ENCODE measurements at places on chromosomes 7 and 10.
A peak's percentile ranks its signal among the peaks of the same experiment; 100 is the strongest.

DNA sequence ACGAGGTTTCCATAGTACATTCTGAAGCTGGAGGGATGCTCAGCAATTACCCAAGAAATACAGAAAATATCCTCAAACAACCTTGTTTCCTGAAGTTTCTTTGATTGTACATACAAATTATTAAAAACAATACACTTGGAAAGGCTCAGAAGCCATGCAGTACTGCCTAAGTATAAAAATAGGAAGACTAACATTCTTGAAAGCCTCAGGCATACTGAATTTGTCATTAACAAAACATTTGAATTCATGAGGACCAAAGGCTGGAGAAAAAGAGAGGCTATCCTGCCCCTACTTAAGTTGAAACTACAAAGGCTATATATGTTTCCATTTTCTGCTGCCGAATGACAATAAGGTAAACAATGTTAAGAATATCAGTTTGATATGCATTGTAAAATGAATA is 54.3 kb upstream of the SGCE start:
- no peak for DNase-seq

DNA sequence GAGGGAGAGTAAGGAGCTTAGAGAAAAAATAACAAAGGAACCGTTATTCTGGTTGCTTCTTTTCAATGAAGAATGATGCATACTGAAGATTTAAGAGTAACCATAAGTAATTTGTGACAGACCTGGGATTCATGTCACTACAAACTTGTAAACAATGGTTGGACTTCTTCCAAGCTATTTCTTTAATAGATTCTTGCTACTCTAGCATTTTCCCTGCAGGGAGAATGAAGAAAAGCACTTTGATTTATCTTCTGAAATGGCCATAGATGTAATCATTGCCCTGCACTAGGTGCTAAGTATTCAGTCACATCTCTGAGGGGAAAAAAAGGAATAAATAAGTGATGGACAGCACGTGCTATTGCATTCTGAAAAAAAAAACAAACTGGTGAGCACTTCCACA is 606.6 kb upstream of the LRRN3 start:
- no peak for DNase-seq

DNA sequence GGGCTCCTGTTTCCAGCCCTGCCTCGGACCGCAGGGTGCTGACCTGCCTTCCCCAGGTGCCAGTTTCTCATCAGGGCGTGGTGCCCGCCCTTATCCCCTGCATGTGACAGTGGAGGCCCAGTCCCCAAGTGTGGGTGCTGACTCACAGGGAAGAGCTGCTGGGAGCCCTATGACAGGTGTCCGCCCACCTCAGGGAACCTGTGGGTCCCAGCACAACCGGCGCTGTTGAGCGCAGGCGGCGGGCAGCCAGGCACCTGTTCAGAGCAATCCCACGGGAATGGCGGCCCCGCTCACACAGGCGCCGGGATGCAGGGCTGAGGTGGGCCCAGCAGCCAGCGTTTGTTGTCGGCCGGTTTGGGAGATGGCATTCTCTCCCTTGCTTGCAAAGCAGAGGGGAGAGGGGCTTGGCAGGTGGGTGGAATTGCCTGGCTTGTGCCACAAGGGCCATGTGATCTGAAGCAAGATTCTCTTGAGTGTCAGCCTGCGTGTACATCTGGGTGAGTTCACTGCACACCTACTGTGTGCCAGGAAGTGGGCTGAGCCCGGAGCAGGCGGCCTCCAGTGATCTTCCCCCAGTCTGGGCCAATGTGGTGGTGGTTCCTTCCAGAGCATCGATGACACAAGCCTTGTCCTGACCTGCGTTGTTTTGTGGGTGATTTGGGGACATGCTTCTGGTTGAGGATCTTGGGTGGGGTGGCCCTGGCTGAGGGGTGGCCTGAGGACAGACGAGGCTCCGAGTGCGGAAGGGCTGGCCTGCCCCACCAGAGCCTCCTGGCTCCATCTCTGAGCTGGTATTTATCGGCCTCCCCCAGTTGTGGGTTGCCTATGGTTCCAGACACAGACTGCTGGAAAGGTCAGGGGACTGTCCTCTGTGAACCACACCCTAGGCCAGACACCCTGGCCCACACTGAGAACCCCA is 2.4 kb downstream of the PWWP2B start:
- DNase-seq: peak; percentile 28

DNA sequence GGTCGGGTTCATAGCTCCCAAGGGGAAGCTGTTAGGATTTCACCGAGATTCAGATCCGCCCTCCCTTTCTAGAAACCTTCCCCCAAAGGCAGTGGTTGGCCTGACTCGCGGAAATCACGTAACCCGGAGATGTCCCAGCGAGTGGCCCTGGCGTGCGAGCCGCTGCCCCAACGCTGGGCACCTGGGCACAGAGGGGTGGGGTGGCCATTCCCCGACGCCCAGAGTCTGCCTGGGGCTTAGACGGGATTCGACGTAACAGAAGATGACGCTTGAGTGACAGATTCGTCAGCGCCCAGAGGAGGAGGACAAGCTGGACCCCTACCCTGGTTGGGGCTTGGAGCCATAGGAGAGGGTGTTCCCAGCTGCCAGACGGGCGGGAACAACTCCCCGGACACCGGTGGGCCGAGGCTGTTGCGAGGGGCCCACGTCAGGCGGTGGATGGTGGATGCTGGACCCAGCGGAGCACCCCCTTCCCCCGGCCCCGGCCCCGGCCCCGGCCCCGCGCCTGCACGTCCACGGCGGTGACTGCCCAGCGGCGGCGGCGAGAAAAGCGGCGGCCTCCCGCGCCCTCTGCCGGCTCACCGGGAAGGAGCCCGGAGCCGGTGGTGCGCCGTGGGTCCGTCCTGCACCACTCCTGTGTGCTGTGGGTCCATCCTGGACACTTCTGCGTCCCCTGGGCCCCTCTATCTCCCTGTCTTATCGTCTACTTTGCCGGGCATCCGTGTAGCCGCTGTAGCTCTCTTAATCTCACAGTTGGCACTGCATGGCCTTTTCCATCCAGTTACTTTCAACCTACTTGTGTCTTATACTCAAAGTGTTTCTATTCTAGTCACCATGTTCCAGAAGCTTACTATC is 35.4 kb upstream of the KNDC1 start:
- no peak for DNase-seq

GRCh38 chr7:151115121-151115835 is 29.0 kb downstream of the AGAP3 start:
- DNase-seq: no peak

- peak; percentile 24 for DNase-seq
These were observed 58.6 kb downstream of the AUTS2 start for GRCh38 chr7:69656890-69657289.

GRCh38 chr7:18993933-18994668 is 123.3 kb downstream of the TWIST1 start:
- DNase-seq: no peak

DNA sequence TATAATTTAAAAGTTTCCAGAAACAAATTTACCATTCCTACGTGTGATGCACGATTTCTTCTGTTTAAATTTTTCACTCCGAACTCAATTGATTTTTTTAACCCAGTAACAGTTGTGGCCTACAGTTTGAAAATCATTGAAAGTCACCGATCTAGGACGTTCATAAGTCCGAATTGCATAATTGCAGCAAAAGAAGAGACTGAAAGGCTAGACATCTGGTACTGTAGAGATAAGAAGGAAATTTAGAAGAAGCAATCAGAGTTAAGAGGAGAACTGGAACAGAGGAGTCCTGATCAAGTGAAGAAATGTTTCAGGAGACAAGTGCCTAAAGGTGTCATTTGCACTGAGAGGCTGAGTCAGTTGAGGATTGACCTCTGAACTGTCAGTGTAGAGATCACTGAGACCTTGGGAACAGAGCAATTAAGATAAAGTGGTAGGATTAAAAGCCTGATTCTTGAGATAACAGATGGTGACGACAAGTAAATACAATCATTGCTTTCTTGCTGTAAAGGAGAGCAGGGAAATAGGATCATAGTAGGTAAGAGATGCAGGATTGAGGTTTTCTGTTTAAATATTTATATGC is 73.5 kb downstream of the ZFAND4 start:
- no peak for DNase-seq

DNA sequence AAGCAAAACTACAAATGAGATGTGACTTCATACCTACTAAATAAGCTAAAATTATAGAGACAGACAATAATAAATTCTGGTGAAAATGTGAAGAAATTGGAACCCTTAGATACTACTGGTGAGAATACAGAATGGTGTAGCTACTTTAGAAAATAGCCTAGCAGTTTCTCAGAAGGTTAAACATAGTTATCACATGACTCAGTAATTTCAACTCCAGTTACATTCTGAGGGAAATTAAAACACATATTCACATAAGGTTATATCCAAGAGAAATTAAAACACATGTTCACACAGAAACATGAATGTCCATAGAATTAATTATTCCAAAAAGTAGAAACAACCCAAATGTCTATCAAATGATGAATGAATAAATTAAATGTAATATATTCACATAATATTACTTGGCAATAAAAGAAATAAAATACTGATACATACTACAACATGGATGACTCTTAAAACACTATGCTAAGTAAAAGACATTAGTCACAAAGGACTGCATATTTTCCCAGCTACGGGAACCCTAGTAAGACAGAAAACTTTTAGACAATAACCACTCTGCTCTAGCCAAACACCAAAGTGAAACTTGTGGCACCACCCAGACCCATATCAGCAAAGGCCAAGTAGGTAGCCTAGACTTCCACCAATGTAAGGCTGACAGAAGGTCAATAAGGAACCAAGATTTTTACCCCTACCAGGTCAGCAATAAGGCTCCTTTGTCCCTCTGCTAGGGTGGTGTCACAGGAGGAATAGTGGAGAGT is 25.1 kb downstream of the SLC25A40 start:
- no peak for DNase-seq

GRCh38 chr10:77592946-77593636 is 44.5 kb downstream of the KCNMA1 start:
- DNase-seq: no peak

DNA sequence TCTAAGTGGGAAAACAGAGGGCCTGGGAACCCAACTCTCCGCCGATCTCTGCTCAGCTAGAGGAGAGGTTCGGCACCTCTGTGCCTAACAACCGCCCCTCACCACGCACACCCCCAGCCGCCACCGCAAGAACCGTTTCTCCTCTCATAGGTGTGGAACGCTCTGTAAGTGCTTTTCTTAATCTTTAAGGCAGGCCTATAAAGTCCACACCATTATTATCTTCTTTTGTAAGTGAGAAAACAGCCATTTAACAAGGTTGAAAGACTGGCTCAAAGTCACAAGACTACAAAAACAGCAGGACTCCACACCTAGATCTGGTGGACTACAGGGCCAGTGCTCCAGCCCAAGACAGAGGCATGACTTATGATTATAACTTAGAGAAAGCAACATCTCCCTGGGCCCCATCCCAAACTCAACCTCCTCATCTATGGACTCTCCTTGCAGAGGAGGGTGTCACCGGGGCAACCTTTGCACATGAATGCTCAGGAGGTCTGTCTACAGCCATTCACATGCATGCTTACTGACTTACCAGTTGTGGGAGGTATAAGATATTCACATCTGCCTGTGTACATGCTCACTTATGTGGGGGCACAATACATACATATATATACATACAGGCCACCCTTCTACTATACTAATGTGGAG is 7.9 kb upstream of the NKX2-3 start:
- no peak for DNase-seq

DNA sequence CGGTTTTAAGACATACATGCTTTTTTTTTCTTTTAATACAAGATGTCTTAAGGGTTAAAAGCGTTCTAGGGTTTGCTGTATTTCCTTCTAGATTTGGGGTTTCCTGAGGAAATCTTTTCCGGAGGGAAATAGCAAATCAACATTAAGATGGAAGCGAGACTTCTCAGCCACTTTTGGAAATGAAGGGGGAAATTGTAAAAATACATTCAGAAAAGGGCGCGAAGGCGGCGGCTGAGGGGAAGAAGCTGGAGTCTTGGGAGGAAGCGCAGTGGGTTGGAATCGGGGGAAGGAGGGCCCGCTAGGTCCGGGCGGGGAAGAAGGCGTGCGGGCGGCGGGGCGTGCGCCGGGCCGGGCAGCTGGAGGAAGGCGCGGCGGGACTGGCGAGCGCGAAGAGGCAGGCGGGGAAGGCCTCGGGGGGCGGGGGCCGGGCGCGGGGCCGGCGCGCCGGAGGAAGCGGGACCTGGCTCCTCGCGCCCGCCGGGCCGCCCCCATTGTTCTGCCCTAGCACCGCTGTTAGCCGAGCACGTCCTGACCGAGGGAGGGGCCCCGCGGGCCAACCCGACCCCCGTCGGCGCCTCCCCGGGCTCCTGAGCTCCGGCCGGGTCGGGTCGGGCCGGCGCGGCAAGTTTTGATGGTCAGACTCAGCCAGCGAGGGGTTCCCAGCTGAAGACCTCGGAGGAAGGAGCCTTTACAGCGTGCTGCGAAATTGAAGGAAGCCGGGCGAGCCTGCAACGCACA is 1.5 kb upstream of the SKIDA1 start:
- no peak for DNase-seq

DNA sequence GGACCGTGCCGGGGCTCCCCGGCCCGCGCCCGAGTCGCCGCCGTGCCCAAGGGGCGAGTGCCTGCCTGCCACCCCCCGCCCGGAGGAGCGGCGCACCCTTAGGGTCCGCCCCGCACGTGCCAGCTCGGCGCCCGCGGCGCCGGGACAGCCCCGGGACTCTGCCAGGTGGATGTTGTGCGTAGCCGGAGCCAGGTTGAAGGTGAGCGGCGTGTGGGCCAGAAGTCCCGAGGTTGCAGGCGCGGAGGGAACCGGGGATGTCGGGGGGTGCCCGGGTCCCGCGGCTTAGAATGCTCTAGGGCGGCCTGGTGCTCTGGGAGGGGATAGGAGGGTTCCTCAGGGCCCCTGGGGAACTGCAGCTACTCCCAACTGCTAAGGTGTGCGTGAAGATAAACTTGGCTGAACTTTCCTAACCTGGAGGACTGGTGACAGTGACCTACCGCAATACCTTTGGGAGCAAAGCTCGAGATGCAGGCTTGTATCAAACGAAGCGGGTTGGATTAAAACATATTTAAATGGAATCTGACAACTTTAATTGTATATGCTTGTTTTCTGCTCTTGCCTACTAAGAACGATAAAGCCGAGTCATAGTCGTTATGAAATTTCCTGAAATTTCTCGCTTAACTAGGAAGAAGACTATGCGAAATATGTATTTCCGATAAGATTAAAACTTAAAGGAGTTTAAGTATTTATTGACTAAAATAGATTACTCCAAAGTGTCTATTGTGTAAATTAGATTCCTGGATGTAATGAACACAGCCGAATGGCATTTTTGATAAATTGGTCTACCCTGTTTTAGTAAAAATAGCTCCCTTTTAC is at the start of gene CUX1:
CUX1 (plus strand) TSS at position 156 of the 816 bp plus-strand sequence; CDS start at position 170, 14 bp downstream.
- DNase-seq: no peak

DNA sequence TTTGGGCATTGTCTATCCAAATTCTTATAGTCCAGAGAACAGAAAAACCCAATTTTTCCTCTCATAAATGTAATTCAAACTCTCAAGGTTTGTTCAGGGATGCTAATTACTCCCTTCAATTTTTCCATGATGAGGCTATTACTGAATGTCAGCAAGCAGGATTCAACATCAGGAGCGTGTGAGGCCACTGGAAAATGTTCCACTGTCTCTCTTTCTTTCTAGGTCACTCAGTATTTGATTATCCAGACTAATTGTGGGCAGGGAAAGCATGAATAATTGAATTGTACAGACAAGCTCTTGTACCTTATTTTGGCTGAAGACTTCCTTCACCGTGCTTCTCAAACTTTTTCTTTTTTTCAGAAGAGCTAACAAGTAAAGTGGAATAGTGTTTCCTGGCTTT is 30.7 kb downstream of the THNSL1 start:
- no peak for DNase-seq
